Suprapubic skin (tissue), 4 donors: ENCODE measurements at places on chromosomes 7 and 10.

DNA sequence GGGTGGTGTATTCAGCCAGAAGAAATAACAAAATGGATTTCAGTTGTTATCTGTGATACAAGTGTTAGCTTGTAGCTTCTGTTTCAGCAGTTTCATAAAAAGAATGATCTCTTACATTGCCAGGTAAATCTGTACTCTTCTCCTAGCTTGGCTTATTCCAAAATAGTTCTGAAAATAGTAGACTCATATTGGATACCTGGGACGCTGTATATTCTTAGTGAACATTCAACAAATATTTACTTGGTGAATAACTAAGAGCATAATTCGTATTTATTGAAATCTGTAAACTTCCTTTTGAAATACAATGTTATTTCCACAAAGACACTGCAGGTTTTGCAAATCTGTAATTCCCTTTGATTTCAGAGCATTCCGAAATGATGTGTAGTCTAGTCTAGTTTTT is 249.2 kb downstream of the ADK start:
- no peak for DNase-seq

- DNase-seq = no peak
Observed at GRCh38 chr10:88833723-88834122, 17.9 kb downstream of the ANKRD22 start.

- DNase-seq = no peak
Observed at GRCh38 chr7:92729172-92729571, 107.2 kb downstream of the CDK6 start.

DNA sequence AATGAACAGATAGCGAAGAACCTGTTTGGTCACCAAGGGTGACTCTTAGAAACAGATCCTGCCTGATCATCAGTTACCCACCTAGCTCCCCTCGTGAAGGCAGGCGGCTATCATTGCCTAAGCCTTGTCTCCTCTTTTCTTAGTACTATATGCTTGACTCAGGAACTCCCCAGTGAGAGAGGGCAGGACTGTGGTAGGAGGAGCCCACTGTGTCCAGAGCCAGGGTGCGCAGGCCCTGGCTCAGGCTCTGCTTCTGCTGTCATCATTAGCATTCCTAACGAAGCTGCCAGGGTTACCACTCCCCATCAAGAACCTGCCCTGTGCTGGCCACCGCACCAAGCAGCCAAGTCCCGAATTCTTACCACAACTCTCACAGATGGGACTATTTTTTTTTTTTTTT is 160.8 kb downstream of the CHN2 start:
- no peak for DNase-seq

DNA sequence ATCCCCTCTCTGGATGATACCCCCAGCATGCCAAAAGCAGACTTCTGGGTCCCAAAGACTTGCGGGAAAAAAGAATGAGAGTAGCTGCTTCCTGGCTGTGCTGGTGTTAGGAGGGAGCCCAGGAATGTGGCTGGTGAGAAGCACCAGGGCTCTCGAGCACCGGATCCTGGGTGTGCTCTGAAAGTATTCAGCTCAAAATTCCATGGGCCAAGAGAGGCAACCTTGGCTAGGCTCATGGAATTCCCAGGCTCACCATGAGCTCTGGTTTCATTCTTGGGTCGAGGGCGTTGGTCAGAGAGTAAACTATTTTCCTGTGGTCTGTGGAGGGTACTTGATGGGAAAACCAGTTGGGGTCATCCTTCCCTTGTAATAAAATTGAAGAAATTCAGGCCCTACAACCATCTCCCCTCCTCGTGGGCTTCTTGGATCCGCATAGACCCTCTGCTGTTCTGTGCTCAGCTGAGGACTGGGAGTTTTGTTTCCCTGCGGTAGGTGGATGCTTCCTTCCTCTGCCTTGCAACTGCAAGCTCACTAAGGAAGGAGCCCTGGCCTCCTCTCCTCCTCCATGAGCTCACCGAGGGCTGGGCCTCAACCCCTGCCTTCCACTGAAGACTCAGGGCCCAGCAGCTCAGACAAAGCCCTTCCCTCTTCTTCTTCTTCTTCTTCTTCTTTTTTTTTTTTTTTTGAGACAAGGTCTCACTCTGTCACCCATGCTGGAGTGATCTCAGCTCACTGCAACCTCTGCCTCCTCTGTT is 34.5 kb upstream of the AQP1 start:
- no peak for DNase-seq

DNA sequence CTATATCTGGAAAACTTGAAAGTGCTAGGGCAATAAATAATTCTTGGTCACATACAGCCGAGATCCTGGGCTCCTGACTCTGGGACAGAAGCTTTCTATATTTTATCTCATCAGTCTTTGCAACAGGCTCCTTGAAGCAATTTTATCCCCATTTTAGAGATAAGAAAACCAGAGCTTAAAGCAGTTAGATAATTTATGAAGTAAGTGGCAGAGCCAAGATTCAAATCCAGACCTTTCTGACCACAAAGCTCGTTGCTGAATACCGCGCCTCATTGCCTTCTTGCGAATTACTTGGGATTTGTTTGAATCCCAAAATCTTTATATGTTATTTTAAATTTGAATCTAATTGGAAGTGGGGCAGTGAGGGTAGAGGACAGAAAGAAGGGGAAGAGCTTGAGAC is 106.0 kb downstream of the TCF7L2 start:
- no peak for DNase-seq

- DNase-seq = no peak
Observed at GRCh38 chr7:159158125-159158887, 13.6 kb upstream of the VIPR2 start.

DNA sequence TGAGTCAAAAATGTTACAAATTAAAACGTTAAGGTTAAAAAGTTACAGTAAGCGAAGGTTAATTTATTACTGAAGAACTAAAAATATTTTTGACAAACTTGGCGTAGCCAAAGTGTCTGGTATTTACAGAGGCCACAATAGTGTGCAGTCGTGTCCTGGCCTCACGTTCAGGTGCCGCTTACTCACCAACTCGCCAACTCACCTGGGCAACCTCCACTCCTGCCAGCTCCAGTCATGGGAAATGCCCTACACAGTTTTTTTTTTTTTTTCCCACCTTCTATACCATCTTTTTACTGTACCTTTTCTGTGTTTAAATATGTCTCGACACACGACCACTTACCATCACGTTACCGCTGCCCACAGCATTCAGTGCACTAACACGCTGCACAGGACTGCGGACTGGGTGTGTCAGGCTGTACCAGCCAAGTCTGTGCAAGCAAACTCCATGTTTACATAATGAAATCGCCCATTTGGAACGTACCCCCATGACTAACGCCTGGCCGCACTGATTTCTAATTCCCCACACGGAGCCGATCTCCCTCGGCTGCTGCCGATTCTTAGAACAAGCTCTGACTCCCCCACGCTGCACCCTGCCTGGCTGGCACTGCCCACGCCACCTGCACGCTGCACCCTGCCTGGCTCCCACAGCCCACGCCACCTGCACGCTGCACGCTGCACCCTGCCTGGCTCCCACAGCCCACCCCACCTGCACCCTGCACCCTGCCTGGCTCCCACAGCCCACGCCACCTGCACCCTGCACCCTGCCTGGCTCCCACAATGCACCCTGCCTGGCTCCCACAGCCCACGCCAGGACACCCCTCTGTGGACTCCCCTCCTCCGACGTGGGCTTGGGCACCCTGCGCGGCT is 203.1 kb downstream of the ZMYND11 start:
- DNase-seq = no peak

GRCh38 chr7:130095812-130096211 is 25.5 kb downstream of the KLHDC10 start:
- DNase-seq = no peak

DNA sequence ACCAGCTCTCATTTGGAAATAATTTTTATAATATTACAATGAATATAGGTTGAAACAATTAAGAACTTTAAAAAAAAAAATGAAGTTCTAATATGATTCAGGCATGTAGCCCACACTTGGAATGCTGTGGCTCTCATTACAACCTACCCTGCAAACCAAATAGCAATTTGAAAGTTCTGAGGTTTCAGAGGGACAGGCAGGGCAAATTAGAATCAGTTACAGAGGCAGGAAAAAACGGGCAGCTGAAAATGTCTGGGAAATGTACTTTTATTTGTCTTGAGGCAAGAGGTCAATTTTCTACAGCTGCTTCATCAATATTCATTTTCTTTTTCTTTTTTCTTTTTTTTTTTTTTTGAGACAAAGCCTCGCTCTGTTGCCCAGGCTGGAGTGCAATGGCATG is 95.3 kb downstream of the PIP4K2A start:
- no peak for DNase-seq

- no peak for DNase-seq
Observed at GRCh38 chr7:55083206-55083605, 64.4 kb downstream of the EGFR start.

DNA sequence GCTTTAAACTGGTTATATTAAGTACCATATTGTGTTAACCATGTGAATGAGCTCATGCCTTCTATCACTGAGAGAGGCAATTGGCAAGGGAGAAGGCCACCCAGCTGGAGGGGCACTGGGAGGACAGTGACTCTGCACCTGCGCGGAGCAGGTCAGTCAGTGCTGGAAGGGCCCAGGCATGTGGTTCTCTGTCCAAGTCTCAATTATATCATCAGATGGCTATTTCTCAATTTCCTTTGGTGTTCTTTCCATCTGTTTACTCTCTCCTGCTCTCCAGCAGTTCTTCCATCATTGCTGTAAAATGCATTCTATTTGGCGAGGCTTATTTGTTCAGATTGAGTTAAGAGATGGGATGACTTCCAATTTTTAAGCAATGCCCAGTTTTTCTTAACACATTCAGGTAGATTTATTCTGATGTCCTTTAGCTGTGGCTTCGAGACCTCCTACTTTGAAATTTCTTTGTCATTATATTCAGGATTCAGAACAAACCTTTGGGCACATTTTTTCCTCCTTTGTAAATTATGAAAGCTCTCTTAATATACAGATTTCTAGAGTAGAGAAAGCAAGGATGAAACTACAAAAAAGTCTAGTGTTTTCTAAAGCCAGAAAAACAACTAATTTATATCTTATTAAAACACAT is 159.3 kb downstream of the BMPER start:
- no peak for DNase-seq

GRCh38 chr7:38704041-38704547 is 72.9 kb upstream of the AMPH start:
- DNase-seq = no peak

- no peak for DNase-seq
Observed at GRCh38 chr7:99767662-99768061, 16.3 kb downstream of the CYP3A4 start.

- no peak for DNase-seq
Observed at GRCh38 chr7:40760987-40761386, 626.2 kb downstream of the SUGCT start.

GRCh38 chr10:25117757-25118156 is 57.0 kb upstream of the GPR158 start:
- no peak for DNase-seq

- DNase-seq = no peak
Observed at GRCh38 chr10:115328331-115328730, 235.2 kb downstream of the ATRNL1 start.

- DNase-seq = no peak
Observed at GRCh38 chr7:92766461-92767003, 69.8 kb downstream of the CDK6 start.

- peak; percentile 87 for DNase-seq
Observed at GRCh38 chr7:131107337-131108211, 220.1 kb upstream of the MKLN1 start.

GRCh38 chr7:134485203-134485602 is 26.3 kb upstream of the AKR1B1 start:
- no peak for DNase-seq

DNA sequence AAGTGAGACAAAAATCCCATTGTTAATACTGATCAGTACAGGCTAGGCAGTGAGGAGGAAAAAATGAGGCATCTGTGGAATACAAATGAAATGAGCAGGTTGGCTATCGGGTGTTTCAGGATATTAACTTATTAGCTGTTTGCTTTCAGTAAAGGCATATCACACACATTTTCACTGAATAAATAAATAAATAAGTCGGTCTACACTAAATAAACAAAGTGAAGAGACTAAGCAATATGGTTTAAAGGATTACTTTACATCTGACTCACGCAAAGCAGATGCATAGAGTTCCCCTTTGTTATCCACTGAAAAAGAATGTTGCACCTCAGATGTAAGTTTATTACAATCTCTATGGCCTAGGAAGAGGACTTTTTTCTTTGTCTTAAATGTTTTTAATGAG is 6.3 kb upstream of the SEMA3A start:
- DNase-seq = no peak

DNA sequence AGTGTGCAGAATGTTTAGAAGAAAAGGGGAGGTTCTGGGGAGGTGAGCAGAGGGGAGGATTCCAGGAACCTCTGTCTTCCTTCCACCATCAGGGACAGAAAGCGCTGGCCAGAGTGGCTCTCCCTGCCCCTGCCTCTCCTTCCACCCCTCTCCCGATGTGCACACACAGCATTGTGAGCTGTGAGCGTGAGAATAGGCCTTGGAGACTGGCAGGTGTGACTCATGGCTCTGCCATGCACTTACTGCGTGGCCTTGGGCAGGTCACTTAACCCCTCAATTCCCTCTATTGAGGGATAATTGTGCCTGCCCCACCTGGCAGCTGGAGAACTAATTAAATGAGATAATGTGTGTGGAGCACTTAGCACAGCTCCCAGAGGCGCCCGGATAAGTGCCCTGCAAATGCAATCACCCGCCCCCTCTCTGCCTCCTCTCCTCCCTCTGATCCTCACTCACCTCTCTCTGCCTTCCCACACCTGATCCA is 115.4 kb downstream of the ZMIZ1 start:
- no peak for DNase-seq

DNA sequence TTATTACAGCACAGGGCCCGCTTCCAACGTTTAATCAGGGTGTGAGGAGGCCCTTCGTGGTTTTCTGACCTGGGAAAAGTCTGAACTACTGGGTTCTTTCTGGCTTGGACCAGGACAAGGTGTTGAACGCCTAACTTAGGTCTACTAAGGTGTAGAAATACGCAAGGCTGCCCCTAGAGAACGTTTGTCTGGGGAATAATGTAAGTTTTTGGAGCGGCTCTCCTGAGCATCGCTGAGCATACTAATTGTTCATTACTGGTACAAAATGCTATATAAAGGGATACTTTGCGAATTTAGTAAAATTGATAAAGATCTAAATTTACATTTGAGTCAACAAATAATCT is 32.4 kb upstream of the TOMM7 start:
- DNase-seq = no peak

DNA sequence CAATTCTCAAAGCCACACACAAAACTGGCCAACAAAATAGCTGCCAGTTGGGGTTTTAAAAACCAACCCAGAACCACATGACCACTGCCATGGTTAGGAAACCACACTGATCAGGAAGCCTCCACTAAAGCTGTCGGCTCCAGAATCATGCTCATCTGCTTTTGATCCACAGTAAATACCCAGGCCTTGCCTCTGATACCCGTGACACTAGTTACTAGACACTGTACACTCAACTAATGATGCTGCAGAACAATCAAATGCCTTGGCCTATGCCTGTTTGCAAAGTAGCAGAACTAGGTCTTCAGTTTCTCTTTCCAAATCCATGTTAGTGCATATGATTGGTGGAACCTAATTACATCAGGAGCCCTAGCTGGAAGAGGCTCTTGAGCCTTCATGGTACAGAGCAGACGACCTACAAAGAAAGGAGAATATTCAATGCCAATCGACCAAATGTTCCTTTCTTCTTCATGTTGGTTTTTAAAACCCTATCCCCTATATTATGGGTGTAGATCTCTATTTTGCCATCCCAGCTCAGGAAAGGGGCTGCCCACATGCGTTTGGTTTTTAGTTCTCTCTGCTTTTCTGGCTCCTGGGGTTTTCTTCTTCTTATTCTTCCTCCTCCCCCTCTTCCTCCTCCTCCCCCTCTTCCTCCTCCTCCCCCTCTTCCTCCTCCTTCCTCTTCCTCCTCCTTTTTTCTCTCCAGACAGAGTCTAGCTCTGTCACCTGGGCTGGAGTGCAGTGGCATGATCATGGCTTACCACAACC is 76.6 kb downstream of the CNNM2 start:
- DNase-seq = no peak

- DNase-seq = no peak
Observed at GRCh38 chr10:33355274-33355673, 20.8 kb upstream of the NRP1 start.
